Activated CD4-positive, alpha-beta T cell treated with anti-CD3 and anti-CD28 coated beads, Interleukin-2, amount 50 U/mL, for 16 hours (primary cell): ENCODE measurements at places on chromosomes 12 and 14.
A peak's percentile ranks its signal among the peaks of the same experiment; 100 is the strongest.

DNA sequence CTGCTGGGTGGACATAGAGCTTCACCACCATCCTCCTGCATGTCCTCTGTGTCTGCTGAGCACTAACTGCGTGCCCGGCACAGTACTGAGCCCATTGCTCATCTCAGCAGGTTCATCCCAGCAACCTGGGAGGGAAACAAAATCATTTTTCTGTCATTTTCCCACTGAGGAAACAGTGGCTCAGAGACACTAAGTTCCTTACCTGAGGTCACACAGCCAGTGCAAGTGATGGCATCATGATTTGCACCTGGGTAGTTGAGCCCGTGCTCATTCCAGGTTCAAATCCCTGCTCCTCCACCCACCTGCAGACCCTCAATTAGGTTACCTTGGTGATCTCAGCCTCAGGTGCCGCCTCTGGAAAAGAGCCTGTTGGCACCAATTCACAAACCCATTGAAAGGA lies 23.4 kb downstream of the RNFT2 start:
- no peak for DNase-seq

DNA sequence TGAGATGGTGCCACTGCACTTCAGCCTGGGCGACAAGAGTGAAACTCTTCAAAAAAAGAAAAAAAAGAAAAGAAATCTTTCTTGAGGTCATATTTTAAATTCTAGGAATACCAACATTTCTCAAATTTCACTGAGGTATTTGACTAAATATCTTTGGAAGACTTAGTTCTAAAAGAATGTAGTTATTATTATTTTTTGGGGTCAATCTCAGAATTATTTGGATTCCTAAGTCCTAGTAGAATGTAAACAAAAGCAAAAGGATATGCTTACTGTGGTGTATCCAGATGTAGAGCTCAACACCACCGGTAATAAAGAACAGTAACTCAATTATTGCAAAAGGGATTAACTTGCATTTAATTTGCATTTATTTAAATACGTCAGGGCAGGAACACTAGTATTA lies 25.0 kb downstream of the PRICKLE1 start:
- DNase-seq = no peak

- DNase-seq = no peak
These were observed 75.8 kb downstream of the KCNK10 start for GRCh38 chr14:88247228-88247627.

- DNase-seq = no peak
These were observed 198.8 kb upstream of the TMEM132C start for GRCh38 chr12:128068211-128068610.

GRCh38 chr14:68854421-68854820 lies 61.6 kb upstream of the ZFP36L1 start:
- no peak for DNase-seq

GRCh38 chr12:105220929-105221290 lies 15.1 kb downstream of the APPL2 start:
- no peak for DNase-seq

DNA sequence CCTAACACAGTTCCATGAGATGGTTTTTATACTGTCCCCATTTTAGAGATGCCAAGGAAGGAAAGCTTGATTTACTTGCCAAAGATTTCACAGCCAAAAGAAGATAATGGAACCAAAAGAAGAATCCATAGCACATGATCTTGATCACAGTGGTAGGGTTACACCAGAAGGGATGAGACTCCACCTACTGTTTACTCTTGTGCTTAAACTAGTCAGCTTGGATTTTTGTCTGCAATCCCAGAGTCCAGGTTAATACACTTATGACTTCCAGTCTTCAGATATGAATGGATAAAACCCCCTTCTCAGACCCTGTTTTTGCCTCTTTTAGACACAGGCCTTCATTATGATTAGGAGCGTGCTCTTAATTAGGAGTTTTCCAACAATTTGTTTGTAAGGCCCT lies 454.2 kb downstream of the AEBP2 start:
- DNase-seq = peak; percentile 12

DNA sequence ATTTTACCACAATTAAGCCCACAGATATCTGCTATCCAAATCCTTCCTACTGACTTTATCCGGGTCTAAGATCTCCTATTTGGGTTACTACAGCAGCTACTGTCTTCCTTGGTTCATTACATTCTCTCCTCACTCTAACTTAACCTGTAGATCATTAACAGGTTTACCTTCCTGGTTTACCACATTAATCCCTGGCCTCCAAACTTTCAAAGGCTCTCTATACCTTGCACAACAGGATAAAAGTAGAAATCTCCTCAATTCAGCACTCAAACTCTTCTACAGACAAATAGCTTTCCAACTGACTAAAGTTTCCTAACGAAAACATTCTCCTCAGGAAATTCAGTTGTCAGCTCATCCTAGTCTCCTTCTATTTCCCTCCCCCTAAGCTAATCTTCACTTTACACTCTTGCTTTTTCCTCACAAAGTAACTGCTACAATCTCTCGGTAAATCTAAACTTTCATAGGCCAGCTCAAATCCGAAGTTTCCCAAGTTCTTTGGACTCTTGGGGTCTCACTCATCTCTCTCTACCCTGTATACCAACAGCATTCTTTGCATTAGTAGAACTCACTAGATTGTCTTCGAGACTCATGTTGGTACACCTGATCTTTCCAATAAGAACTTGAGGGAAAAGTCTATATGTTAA lies 2.7 kb downstream of the BTBD7 start:
- no peak for DNase-seq

GRCh38 chr12:82209533-82209932 lies 148.7 kb downstream of the CCDC59 start:
- DNase-seq = no peak

GRCh38 chr12:78308701-78309100 lies 478.0 kb downstream of the NAV3 start:
- DNase-seq = no peak

DNA sequence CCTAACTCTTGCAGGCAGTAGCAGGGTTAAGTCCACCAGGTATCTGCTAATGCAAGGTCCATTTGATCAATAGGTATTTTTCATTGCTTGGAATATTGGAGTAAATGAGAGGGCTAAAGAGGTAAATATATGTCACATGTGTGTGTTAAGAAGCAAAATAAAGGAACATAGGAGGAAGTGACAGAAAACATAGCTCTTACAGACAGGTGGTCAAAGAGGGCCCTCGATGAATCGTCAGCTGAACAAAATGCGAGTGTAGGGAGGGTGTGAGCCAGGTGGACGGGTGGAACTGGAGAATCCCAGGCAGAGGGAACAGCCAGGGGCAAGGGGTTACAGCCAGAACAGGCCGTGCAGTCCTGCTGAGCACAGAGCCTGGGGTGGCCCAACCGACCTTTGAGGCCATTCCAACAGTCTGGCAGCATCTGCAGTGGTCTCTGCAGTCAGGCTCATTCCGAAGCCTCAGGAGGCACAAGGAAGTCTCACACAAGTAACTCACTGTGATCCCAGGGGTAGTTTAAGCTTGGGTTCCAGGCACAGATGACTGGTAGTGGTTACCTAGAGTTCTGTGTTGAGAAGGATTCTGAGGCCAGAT lies 43.2 kb downstream of the CCDC88C start:
- no peak for DNase-seq

- peak; percentile 78 for DNase-seq
These were observed 35.4 kb downstream of the SPTLC2 start for GRCh38 chr14:77580964-77581505.

DNA sequence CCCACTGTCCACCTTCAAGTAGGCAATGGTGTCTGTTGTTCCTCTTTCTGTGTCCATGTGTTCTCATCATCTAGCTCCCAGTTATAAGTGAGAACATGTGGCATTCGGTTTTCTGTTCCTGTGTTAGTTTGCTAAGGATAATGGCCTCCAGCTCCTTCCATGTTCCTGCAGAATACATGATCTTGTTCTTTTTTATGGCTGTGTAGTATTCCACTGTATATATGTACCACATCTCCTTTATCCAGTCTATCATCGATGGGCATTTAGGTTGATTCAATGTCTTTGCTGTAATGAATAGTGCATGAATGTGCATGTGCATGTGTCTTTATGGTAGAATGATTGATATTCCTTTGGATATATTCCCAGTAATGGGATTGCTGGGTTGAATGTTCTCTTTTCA lies 123.3 kb upstream of the LHX5 start:
- no peak for DNase-seq
